T-helper 2 cell treated with Interferon-gamma antibody and Interleukin-4, amounts not matched to agents 100 ng/mL and 5 ng/mL, for 36 hours (primary cell): ENCODE measurements at places on chromosomes 4 and X. TPM values are rescaled to one million over a fixed set of nuclear protein-coding genes. Genes with fewer than 3 reads are reported as not detected.

FABP2 gene
- total RNA-seq: not detected in 2 replicates

SMS gene
- 66.8 and 70.7 TPM in 2 replicates for total RNA-seq

SERTM2 gene
- not detected in 2 replicates for total RNA-seq

EXOC1L gene
- not detected in 2 replicates for total RNA-seq

RIPPLY1 gene
- not detected in 2 replicates for total RNA-seq

CLGN gene
- 0.18 and 0.43 TPM in 2 replicates for total RNA-seq

TREX2 gene
- total RNA-seq: 2.2 and 2.3 TPM in 2 replicates

SPANXN4 gene
- total RNA-seq: not detected in 2 replicates

TNMD gene
- total RNA-seq: not detected in 2 replicates

EMCN gene
- total RNA-seq: not detected in 2 replicates

MAGEA8 gene
- total RNA-seq: not detected in 2 replicates

MAGEA2 gene
- not detected in 2 replicates for total RNA-seq

CYTL1 gene
- not detected in 2 replicates for total RNA-seq

MAPK10 gene
- total RNA-seq: 0.27 and 0.48 TPM in 2 replicates

PARM1 gene
- not detected in 2 replicates for total RNA-seq

SAGE1 gene
- not detected in 2 replicates for total RNA-seq

HMX1 gene
- total RNA-seq: not detected in 2 replicates

TCEAL2 gene
- total RNA-seq: not detected in 2 replicates

SCFD2 gene
- 31.3 and 33.3 TPM in 2 replicates for total RNA-seq

ETDB gene
- total RNA-seq: not detected in 2 replicates

OTC gene
- total RNA-seq: not detected in 2 replicates

POF1B gene
- 0.39 and 0.43 TPM in 2 replicates for total RNA-seq

CXCL10 gene
- 0.77 and 1.4 TPM in 2 replicates for total RNA-seq

OGT gene
- total RNA-seq: 269 and 277 TPM in 2 replicates

IDUA gene
- 35.3 and 36.0 TPM in 2 replicates for total RNA-seq

PPAT gene
- total RNA-seq: 32.9 and 38.5 TPM in 2 replicates

FOXR2 gene
- total RNA-seq: not detected in 2 replicates

PALLD gene
- 8.6 and 8.8 TPM in 2 replicates for total RNA-seq

WDR17 gene
- 1.2 and 2.2 TPM in 2 replicates for total RNA-seq

CLIC2 gene
- total RNA-seq: 0.52 and 1.1 TPM in 2 replicates

TRIM61 gene
- 3.6 and 3.8 TPM in 2 replicates for total RNA-seq

PLA2G12A gene
- total RNA-seq: 9.5 and 9.7 TPM in 2 replicates

CCDC160 gene
- total RNA-seq: not detected in 2 replicates

SRPX2 gene
- total RNA-seq: not detected in 2 replicates

CYSLTR1 gene
- 29.9 and 30.2 TPM in 2 replicates for total RNA-seq

AGTR2 gene
- not detected in 2 replicates for total RNA-seq

PDE6B gene
- 13.5 and 14.1 TPM in 2 replicates for total RNA-seq
